Stimulated activated CD4-positive, alpha-beta T cell treated with anti-CD3 and anti-CD28 coated beads, Interleukin-4, amount 100 ng/mL, for 1 hour (primary cell): ENCODE measurements at places on chromosomes 11 and 22.

DNA sequence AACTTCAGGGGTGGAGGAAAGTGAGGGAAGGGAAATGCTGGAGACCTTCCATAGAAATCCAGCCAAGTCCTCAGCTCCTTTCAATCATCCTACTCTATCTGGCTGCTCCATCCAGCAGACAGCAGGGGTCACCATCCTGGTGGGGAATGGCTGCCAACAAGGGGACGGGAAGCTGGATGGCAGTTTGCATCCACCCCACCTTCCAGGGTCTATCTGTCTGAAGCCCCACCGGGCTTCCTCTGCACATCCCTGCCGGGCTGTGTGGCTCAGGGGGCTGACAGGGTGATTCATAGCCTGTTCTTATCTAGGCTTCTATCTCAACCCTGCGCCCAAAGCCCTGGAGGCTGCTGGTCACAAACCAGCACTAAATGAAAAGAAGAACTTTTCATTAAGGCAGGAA, 1.1 kb downstream of the SYTL2 start:
- no peak for DNase-seq

- no peak for DNase-seq
Observed at GRCh38 chr22:45235851-45236342, 4.8 kb downstream of the KIAA0930 start.

- DNase-seq = no peak
Observed at GRCh38 chr11:84549217-84549616, 1077.9 kb downstream of the DLG2 start.

DNA sequence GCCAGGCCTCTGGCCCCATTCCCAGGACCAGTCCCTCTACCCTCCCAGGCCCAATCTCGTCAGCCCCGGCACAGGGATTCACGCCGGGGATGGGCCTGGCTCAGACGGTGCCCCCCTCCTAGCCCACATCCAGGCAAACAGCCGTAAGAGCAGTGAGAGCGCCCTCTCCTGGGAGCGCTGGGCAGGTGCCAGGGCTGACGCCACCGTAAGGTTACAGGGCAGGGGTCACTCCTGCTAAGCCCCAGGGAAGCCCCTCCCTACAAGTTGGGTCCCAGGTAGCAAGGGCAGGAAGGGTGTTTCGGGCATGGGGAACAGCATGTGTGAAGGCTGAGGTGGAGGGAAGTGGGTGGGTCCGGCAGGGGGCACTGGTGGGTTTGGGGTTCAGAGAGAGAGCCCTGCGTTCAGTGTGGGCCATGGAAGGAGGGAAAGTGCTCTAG, 19.2 kb upstream of the PPARA start:
- no peak for DNase-seq

DNA sequence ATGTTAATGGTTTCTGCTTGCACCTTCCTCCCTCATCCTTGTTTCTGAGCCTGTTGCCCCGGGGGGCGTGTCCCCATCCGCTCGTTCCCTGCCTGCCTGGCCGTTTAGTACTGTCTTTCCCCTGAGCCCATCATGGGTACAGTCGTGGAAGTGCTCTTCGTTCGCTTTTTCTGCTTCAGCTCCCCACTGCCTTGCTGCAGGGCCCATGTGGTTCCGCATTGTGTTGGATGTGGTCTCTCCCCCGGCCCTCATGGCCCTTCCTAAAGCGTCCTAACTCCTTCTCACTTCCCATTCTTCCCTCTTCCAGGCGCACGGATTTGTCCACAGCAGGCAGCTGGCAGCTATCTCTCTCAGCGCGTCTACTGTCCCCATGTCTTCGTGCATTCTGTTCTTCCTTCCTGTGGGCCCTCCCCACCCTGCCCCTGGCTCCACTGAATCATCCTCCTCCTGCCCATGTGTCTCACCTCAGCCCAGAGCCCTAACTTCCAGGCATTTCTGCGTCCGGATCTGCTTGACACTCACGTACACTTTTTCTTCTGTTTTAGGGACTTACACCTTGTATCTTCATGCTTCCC, 98.1 kb downstream of the ZBTB16 start:
- no peak for DNase-seq

DNA sequence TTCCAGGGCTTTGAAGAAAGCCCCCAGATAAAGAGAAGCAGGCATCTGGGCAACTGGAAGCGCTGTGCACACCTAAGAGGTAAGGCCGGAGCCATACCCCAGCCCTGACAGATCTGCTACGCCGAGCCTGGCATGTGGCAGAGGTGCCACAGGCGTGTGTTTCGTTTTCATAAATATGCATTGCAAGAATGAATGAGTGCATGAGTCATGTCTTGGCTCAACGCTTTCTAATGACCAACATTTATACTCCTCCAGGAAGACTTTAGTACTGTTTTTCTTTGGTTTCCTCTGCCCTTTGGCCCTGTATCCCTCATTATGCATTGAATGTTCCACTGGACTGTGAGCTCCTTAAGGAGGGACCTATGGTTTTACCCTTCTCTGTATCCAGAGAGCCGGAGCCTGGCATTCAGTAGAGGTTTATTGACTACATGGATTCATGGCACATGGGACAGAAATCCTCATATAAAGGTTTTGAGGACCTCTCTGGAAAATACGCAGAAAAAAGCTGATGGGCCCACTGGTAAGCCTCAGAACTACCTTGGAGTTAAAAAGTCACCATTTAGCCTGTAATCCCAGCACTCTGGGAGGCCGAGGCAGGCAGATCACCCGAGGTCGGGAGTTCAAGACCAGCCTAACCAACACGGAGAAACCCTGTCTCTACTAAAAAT, 38.9 kb upstream of the CSNK2A3 start:
- no peak for DNase-seq

DNA sequence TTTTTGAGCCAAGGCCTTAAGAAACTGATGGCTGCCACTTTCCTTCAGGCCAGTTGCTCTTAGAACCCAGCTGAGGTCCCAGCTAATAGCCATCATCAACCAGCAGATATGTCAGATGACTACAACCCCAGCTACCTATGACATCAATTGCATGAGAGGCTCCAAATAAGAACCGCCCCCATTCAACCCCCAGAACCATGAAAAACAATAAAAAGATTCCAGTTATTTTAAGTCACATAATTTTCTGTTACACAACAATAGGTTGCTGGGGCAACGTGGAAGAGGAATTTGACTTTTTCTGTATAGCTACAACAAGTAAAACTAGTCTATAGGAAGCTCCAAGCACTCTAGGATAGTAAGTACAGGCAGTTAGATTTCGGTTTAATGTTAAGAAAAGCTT, 216.3 kb upstream of the MTNR1B start:
- DNase-seq = no peak

DNA sequence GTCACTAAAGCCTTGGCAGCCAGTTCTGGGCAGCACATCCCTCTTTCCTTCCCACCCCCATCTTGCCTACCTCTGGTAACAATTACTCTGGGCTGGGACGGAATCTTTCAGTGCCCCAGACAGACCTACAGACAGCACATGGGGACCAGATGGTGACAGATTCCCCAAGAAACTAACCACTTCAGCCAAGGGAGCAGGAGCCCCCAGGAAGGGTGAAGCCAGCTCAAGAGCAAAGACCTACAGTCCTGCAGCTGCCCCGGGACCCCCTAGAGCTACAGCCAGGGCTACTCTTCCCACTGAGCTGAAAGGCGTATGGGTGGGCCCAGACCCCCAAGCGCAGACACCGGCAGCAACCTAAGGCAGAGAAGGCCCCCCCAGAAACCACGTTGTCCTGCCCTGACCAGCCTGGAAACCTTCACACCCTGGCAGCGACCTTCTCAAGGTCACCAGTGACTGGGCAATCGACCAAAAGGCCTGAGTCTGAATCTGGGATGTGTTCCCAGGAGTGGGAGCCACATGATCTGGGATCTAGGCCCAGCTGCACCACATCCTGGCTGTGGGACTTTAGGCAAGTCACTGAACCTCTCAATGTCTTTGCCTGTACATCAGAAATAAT, 65.8 kb downstream of the LRRC32 start:
- DNase-seq = no peak

DNA sequence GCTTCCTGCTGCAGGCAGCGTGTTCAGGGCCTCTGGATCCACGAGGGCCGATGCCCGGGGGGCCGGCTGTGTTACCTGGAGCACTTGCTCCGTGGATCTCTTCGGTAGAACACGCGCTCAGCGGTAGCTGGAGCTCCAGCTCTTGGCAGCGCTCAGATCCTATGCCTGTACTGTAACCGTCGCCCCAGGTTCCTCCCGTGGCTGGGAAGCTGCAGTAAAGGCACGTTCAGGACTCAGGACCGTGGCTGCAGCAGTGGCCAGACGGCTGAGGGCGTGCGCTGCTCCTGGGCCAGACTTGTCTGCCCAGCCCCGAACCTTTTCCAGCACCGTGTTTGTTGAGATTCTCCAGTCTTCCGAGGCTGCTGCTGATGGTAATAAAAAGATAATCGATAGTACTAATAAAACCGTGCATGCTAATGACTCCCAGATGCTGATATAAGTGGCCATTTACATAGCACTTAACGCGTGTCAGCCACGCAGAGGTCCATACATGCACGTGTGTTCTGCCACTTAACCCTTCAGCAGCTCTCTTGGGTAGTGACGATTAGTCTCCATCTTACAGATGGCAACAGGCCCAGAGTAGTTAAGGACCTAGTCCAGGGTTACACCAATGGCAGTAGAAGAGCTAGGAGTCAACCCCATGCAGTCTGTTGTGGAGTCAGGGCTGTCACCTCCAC, 1.4 kb downstream of the MOV10L1 start:
- no peak for DNase-seq

GRCh38 chr11:74720596-74721478, 10.4 kb downstream of the CHRDL2 start:
- DNase-seq = no peak

GRCh38 chr11:23573429-23573828, 713.2 kb upstream of the CCDC179 start:
- DNase-seq = no peak

DNA sequence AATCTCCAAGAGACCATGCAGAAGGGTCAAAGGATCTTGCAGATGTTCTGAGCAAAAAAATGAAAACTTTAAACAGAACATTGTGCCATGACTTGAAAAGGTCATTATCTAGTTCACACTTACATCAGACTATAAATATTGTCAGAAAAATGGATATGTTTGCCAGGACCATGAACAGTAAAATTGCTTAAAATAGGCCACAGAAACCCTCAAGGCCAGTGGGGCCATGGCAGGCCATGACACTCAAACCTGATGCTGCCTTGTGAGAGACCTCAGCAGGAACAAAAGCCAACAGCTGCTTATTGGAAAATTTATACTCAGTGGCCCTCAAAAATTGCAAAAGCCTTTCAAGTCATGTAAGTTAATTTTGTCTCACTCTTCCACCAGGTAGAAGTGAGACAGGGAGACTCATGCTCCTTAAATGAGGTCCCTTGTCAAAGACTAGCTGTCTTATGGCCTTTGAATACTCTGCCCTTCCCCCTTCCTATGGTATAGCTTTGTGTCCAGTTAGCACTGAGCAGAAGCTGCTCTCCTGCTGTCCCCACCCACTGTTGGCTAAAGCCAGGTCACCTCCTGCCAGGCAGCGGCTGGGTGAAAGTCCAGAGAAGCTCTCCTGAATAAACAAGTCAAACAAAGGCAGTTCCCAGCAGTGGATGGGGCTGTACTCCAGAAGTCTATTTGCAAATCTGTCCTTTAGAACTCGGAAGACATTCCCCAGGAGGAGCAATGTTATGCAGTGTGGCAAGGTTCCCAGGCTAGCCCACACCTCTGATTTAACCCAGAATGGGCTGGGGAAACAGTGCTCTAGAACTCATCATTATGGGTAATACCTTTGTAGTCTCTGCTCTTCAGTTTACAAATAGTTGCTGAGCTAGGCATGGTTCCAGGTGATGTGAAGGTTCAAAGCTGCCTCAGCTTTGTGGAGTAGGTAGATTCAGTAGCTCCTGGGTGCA, 21.4 kb downstream of the ADM start:
- no peak for DNase-seq

DNA sequence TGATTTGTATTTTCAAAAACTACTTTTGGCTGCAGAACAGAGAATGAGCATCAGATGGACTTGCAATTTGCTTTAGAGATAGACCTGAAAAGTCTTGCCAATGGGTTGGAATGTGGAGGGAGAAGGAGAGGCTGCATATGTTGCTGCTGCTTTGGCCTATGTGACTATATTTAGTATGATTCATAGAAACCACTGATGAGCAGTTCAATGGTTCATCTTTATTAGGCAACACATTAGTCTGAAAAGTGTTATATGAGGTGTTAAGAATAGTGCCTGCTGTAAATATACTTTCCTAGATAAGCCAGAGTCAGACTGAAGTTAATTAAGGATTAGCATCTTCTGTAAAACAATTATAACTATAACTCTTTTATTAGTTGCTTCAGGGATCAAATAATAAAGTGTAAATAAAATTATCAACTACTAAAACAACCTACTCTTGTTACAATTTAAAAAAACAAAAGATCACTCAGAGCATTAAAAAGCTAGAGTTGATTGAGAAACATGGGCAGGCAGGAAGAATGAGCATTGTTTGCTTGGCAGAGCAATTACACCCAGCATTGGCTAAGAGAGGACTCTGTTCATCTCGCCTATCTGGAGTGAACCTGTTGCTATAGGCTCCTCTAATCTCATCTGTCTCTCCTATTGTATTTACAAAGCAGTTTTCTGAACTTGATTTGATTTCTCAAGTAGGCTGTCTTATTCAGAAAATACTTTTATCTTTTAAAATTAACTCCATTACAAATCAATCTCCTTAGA, 36.3 kb downstream of the HORMAD2 start:
- no peak for DNase-seq

- DNase-seq = no peak
Observed at GRCh38 chr11:72039856-72040401, 40.4 kb downstream of the NUMA1 start.

DNA sequence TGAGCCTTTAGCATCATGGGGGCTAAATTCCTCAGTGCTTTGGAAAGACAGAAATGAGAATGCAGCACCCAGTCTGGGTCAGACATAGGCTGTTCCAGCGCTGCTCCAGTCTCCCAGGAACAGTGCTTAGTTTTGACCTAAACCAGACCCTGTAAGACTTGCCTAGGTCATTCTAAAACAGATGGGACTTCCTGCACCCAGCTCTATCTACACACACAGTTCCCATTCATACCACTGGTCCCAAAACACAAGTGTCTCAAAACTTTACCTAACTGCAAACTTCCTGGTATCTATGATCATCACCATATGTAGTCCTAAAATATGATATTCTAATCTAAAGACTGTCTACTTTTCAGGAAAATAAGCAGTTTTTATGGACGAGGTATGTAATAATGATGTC, 37.9 kb downstream of the PRCP start:
- no peak for DNase-seq

- no peak for DNase-seq
Observed at GRCh38 chr11:28838741-28839140, 730.6 kb downstream of the METTL15 start.

DNA sequence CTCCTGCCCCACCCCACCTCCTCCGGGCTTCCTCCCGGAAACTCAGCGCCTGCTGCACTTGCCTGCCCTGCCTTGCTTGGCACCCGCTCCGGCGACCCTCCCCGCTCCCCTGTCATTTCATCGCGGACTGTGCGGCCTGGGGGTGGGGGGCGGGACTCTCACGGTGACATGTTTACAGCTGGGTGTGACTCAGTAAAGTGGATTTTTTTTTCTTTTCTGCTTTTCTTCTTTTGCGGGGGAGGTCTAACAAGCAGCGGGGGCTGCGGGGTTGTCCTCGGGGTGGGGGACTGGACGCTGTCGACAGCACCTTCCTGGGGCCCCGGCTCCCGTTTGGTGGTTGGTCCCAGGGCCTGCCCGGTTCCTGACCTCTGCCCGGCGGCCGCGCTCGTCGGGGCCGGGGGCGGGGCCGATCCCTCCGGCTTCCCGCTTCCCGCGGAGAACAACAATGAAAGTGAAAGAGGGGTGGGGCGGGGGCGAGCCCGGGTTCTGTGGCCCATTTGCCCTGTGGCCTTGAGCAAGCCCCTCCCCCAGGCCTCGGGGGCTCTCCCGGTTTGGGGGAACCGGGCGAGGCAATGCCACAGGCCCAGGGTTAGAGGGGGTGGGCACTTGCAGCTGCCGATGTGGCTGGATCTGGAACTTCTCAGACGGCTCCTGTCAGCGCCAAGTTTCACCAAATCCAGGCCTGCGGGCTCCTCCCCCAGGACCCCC, 975 bp upstream of the MDK start:
- DNase-seq = peak; percentile 68
